ENCODE measurements at places on chromosomes 12 and 14.
A peak's percentile ranks its signal among the peaks of the same experiment; 100 is the strongest.

DNA sequence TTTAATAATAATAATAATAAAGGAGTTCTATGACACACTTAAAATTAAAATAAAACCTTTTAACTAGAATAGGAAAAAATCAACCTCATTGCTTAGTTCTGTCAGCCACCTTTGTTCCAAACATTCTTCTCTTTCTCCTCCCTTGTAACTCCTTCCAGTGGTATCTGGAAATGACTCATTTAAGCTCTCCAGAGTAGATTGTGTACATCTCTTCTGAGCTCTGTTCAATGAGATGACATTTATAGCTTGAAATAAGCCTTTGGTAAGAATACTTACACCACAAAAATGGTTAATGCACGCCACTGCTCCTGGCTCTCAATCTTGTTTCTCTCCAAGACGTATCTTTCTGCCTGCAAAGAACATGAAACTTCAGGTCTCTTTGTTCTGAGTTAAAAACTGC is 70.3 kb downstream of the STAB2 start:
- no peak overlapping the region for H3K27ac ChIP-seq
- H3K4me3 ChIP-seq: no peak overlapping the region
- no peaks in the 10 kb centered on the region for H3K36me3 ChIP-seq
- H3K4me1 ChIP-seq: no peaks in the 10 kb centered on the region
- peak; percentile 71 for DNase-seq

DNA sequence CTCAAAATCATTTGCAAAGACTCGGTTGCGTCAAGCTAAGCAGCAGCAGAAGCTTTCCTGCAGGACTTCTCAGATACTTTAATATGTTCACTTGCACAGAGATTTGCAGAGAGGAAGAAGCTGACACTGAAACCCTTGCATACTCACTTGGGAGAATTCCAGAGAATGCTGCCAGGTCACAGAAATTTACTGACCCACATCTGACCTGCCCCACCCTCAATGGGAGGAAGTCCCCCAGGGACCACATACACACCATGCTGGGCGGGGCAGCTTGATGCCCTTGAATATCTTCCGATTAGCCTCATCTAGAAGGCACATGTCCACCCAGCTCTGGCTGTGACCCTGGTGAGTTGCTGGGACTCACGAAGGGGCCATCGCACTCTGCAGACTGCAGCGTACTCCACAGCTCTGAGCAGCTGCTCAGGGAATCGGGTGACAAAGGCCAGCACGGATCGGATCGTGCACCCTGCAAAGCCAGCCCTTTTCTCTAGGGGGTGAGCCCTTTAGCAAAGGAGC is 83.2 kb downstream of the ITPK1 start:
- H3K27me3 ChIP-seq: no peaks in the 10 kb centered on the region
- H3K36me3 ChIP-seq: no peaks in the 10 kb centered on the region
- no peak overlapping the region for H3K27ac ChIP-seq
- H3K4me1 ChIP-seq: peaks cover 23% of the 10 kb centered on the region

GRCh38 chr14:54901380-54902142 is 1.1 kb downstream of the GCH1 start:
- no peak overlapping the region for H3K27ac ChIP-seq
- H3K36me3 ChIP-seq: no peaks in the 10 kb centered on the region
- no peaks in the 10 kb centered on the region for H3K27me3 ChIP-seq
- no peak for DNase-seq
- H3K4me3 ChIP-seq: peak overlapping the region; percentile 68
- H3K4me1 ChIP-seq: peaks cover 9% of the 10 kb centered on the region

GRCh38 chr12:110731479-110731878 is 11.2 kb downstream of the PPP1CC start:
- DNase-seq: no peak
- H3K27me3 ChIP-seq: no peaks in the 10 kb centered on the region
- peaks cover 5% of the 10 kb centered on the region for H3K4me1 ChIP-seq
- no peak overlapping the region for H3K27ac ChIP-seq

GRCh38 chr14:94823556-94824341 is 53.8 kb upstream of the GSC start:
- H3K27ac ChIP-seq: no peak overlapping the region
- no peak overlapping the region for H3K4me3 ChIP-seq
- H3K4me1 ChIP-seq: no peaks in the 10 kb centered on the region
- H3K27me3 ChIP-seq: no peaks in the 10 kb centered on the region

GRCh38 chr14:92040431-92041051 is 682 bp upstream of the TRIP11 start:
- peaks cover 3% of the 10 kb centered on the region for H3K36me3 ChIP-seq
- peaks cover 25% of the 10 kb centered on the region for H3K4me1 ChIP-seq
- H3K4me3 ChIP-seq: peak overlapping the region; percentile 93
- peak; percentile 45 for DNase-seq

- H3K27ac ChIP-seq: peak overlapping the region; percentile 80
- peak overlapping the region; percentile 66 for H3K4me3 ChIP-seq
- H3K4me1 ChIP-seq: peaks cover 14% of the 10 kb centered on the region
- no peaks in the 10 kb centered on the region for H3K27me3 ChIP-seq
- H3K36me3 ChIP-seq: no peaks in the 10 kb centered on the region
Observed at GRCh38 chr12:59597385-59597781, 1.6 kb downstream of the SLC16A7 start.

DNA sequence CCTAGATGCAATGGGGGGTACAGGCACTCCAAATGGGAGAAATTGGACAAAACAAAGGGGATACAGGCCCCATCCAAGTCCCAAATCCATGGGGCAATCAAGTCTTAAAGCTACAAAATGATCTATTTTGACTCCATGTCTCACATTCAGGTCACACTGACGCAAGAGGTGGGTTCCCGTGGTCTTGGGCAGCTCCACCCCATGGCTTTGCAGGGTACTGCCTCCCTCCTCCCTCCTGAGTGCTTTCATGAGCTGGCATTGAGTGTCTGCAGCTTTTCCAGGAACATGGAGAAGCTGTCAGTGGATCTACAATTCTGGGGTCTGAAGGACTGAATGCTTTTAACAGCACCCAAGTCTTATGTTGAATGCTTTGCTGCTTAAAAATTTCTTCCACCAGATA is 274.5 kb upstream of the LRIG3 start:
- H3K36me3 ChIP-seq: no peaks in the 10 kb centered on the region
- no peak for DNase-seq
- H3K4me1 ChIP-seq: no peaks in the 10 kb centered on the region
- H3K4me3 ChIP-seq: no peak overlapping the region
- no peaks in the 10 kb centered on the region for H3K27me3 ChIP-seq

DNA sequence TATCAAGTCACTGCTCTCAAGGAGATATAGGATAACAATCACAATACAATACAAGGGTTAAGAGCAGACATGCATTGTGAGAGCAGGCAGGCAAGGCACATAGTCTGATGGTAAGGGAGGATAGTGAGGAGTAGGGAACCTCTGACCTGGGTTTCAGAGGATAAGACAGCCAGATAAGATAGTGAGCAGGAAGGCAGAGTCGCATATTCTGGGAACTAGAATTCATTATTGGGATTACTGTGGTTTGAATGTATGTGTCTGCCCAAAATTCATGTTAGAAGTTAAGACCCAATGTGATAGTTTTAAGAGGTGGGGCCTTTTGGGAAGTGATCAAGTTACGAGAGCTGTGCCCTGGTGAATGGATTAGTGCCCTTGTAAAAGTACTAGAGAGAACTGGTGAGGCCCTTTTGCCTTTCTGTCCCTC is 14.4 kb upstream of the ATF1 start:
- H3K4me3 ChIP-seq: no peak overlapping the region
- H3K27ac ChIP-seq: no peak overlapping the region
- H3K36me3 ChIP-seq: peaks cover 30% of the 10 kb centered on the region
- H3K27me3 ChIP-seq: no peaks in the 10 kb centered on the region
- no peaks in the 10 kb centered on the region for H3K4me1 ChIP-seq

DNA sequence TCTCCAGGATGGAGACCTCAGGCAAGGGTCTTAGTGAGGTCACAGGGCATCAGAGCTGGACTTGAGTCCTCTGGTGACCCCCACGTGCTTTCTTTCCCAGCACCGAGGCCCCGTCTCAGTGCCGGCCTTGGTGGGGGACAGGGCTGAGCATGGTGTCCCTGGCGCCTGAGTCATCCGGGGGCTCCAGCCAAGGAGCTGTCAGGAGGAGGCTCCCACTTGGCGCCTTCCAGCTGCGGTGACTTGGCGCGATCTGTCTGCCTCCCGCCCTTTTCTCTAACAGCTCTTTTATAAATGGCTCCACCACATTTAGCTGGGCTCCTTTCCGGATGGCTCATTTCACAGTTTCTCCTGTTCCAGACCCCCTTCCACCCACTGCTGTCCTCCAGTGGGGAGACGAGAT is 60.4 kb downstream of the PRMT8 start:
- no peak overlapping the region for H3K27ac ChIP-seq
- H3K4me3 ChIP-seq: no peak overlapping the region
- no peaks in the 10 kb centered on the region for H3K36me3 ChIP-seq

DNA sequence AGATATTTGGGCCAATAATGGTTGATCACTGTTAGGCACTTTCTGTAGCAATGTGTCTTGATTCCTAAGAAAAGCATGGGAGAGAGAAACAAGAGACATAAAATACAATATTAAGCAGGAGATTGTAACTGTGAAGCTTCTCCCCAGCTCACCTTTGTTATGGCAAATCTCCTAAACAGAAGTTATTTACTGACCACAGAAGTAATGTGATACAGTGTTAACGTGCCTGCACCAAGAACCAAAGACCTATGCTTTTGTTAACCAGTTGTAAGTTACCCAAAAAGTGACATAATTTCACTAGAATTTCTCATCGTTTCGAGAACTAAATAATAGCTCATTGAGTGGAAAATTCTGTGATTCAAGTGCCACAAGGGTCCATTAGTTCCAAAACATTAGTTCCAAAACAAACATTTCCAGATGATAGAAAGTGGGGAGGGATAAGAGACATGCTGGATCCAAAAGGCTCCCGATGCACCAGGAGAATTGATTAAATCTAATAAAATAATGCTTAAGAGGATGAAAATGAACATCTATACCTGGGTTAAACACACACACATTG is 14.3 kb downstream of the RERG start:
- no peak overlapping the region for H3K4me3 ChIP-seq
- peaks cover 15% of the 10 kb centered on the region for H3K4me1 ChIP-seq
- DNase-seq: peak; percentile 36
- H3K27me3 ChIP-seq: no peaks in the 10 kb centered on the region
- no peak overlapping the region for H3K27ac ChIP-seq

DNA sequence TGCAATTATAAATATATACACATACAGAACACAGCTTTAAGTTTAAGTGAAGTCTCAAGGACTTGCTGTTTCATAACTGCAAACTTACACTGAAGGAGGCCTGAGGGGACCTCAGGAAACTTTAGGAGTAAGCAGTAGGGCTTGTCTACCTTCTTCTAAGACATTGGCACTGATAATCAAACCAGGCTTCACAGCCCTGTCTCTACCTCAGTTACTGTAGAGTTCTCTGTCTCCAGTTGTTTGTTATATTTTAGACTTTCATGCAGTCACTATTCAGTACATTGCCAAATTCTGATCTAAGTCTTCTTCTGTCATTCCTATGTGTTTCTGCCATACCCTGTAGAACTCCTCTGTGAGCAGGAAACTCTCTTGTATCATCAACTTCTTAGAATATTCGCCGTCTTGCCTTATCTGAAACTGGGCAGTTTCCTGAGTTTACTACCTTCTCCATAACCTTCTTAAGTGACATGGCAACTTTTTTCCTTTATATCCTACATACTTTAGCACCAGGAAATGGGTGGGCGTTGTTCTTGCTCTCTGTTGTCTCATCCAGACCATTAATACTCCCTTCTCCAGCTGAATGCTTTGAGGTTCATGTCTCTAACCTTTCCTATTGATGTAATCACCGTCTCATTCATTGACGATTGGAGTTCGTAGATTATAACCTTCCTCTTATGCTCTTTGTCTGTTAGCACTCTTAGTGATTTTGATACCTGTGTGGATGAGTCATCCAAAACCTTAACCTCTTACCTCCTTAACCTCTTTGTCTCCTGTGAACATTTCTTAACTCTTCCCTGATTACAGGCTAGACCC is 11.4 kb downstream of the APAF1 start:
- no peak for DNase-seq
- no peak overlapping the region for H3K27ac ChIP-seq
- peaks cover 19% of the 10 kb centered on the region for H3K36me3 ChIP-seq
- H3K4me3 ChIP-seq: no peak overlapping the region

GRCh38 chr14:104758981-104759969 is 6.3 kb downstream of the SIVA1 start:
- H3K4me1 ChIP-seq: peaks cover 8% of the 10 kb centered on the region
- H3K27me3 ChIP-seq: no peaks in the 10 kb centered on the region
- peaks cover 9% of the 10 kb centered on the region for H3K36me3 ChIP-seq
- H3K27ac ChIP-seq: no peak overlapping the region
- DNase-seq: no peak

- H3K27me3 ChIP-seq: no peaks in the 10 kb centered on the region
- H3K4me3 ChIP-seq: no peak overlapping the region
- H3K4me1 ChIP-seq: peaks cover 3% of the 10 kb centered on the region
- H3K27ac ChIP-seq: no peak overlapping the region
- H3K36me3 ChIP-seq: no peaks in the 10 kb centered on the region
- DNase-seq: no peak
Observed at GRCh38 chr14:94893411-94894160, 123.7 kb upstream of the GSC start.

GRCh38 chr12:4506870-4507269 is 31.8 kb upstream of the RAD51AP1 start:
- no peak overlapping the region for H3K27ac ChIP-seq
- peaks cover 16% of the 10 kb centered on the region for H3K4me1 ChIP-seq
- no peaks in the 10 kb centered on the region for H3K27me3 ChIP-seq
- H3K4me3 ChIP-seq: no peak overlapping the region
- DNase-seq: peak; percentile 78
- H3K36me3 ChIP-seq: peaks cover 2% of the 10 kb centered on the region

GRCh38 chr12:49706351-49707127 is 666 bp downstream of the FMNL3 start:
- peaks cover 14% of the 10 kb centered on the region for H3K27me3 ChIP-seq
- H3K4me1 ChIP-seq: peaks cover 44% of the 10 kb centered on the region
- H3K4me3 ChIP-seq: peak overlapping the region; percentile 81
- H3K27ac ChIP-seq: peak overlapping the region; percentile 78
- no peaks in the 10 kb centered on the region for H3K36me3 ChIP-seq
- DNase-seq: peak; percentile 20

DNA sequence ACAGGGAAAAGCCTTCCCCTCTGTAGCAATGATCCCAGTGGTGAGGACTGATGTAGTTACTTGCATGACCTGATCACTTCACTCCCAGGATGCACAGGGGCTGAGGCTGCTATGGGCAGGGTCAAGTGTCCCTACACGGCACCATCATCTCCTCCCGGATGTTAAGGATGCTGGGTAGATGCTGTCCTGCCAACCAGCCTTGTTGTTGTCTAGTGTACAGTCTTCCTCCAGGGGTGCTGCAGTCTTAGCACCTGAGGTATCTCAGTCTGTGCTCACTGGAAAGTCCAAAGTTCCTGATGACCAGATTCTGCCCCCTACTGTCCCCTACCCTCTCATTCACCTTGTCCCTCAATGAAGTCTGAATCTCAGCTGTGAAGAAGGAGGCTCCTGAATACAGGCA is 20.1 kb downstream of the CPM start:
- no peak overlapping the region for H3K4me3 ChIP-seq
- no peaks in the 10 kb centered on the region for H3K27me3 ChIP-seq
- DNase-seq: no peak
- no peaks in the 10 kb centered on the region for H3K36me3 ChIP-seq

- no peaks in the 10 kb centered on the region for H3K4me1 ChIP-seq
- peak; percentile 48 for DNase-seq
- no peak overlapping the region for H3K27ac ChIP-seq
- H3K36me3 ChIP-seq: no peaks in the 10 kb centered on the region
Observed at GRCh38 chr14:68027276-68027675, 207.7 kb downstream of the RAD51B start.

GRCh38 chr14:74554742-74555362 is 57.2 kb downstream of the LTBP2 start:
- peaks cover 24% of the 10 kb centered on the region for H3K36me3 ChIP-seq
- H3K27ac ChIP-seq: no peak overlapping the region
- no peak overlapping the region for H3K4me3 ChIP-seq
- no peak for DNase-seq

GRCh38 chr12:122793685-122794106 is 19.3 kb downstream of the CCDC62 start:
- no peak overlapping the region for H3K4me3 ChIP-seq
- no peak overlapping the region for H3K27ac ChIP-seq
- no peaks in the 10 kb centered on the region for H3K27me3 ChIP-seq
- no peaks in the 10 kb centered on the region for H3K36me3 ChIP-seq
